ENCODE measurements at places on chromosomes 7 and 10. TPM values are rescaled to one million over a fixed set of nuclear protein-coding genes. Genes with fewer than 3 reads are reported as not detected.

The SBDS gene
- 34.1 TPM for total RNA-seq

The PLCE1 gene
- total RNA-seq, result 0.28 TPM

The FLNC gene
- 0.70 TPM for total RNA-seq

The PNLIPRP1 gene
- not detected for total RNA-seq

DNA sequence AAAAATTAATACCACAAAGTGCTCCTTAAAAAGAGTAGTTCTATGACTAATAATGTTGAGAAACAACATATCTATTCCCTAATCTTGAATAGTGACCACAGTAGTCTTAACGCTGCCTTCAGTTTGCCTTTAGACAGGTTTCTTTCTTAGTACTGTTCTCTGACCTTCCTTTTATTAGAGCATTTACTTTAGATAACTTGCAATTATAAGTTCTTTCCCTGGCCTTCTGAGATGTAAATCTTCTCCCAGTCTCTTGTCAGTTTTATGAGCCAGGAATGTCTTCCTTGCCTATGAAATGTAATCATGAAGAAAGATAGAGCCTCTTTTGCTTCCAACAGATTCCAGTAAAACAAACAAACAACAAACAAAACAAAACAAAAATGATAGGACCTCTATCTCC lies 1119.8 kb upstream of the LRRTM3 start:
- DNase-seq, result no peak

GRCh38 chr10:103859161-103860086 lies 4.0 kb upstream of the SH3PXD2A start:
- DNase-seq, result peak; percentile 63

DNA sequence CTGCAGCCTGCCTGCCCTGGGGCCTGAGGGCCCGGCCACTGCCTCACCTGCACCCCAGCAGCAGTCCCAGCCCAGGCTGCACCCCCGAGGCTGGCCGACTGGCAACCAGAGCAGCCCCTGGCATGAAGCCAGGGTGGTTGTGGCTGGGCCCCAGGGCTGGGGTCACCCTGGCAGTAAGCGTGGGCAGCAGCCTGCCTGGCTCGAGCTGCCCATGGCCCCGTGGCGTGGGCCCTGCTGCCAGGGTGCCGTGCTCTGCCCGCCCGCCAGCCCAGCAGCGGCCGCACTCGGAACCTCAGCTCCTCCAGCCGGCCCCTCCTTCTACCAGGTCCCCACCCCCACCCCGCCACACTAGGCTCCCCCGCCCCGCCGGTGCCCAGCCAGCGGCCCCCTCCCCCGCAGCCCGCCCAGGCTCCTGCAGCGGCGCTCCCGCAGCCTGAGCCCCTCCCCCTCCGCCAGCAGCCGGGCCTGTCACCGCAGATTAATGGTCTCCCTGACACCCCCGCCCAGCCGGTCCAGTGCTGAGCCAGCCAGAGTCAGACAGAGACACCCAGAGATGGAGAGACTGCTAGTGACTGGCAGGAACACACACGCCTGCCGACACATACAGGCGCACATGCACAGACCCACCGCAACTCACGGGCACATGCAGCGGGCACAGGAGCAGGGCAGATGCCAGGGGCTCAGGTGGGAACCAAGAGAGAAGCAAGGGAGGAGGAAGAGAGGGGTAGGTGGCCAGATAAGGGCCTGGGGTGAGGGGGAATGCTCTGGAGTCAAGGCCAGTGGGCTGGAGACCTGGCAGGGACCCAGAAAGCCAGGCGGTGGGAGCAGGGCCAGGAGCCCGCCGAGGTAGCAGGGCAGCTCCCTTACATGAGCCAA lies 22.4 kb downstream of the KCNH2 start:
- peak; percentile 86 for DNase-seq

GRCh38 chr10:84541289-84541637 lies 212.9 kb downstream of the CCSER2 start:
- no peak for DNase-seq

DNA sequence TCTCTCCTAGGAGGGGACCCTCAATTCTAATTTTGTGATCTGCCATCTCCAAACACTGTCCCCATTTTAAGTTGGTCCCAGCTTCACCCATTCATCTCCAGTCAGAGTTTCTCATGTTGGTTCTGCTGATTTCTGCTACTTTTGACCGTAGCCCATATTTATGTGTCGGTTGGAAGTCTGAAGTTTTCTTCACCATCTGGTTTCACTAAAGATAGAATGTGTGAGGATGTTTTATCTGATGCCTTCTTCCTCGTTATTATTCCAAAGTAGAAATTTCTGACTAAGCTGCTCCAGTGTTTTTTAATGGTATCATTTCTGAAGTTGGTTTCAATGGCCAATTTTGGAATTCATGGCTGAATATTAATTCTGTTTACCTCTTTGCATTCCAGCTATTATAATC lies 21.3 kb upstream of the IFIT2 start:
- DNase-seq, result no peak

DNA sequence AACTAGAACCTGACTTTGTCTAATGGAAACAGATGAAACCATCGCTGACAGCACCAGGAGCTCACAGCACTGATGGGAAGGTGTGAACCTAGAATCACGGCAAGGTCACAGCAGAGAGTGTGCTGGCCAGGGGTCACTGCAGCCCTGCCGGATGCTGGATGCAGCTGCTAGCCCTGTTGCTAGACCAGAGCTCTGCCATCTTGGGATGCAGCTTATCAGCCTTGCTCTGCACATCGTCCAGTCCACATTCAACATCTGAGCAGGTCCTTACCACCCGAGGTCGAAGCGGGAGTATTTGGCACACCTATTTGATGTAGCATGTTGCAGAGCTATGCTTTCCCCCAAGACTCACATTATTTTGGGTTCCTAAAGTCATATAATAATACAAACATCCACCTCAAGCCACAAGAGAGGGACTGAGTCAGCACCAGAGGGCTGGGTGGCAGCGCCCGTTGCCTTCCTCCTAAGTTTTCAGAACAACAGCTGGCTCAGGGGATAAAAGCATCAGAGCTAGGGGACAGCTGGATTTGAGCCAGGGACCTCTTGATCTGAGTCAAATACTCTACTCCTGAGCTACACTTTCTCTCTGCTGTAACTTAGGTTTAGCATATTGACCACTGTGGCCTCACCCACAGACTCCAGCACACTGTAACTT lies 135.3 kb downstream of the ZNF467 start:
- DNase-seq, result peak; percentile 13

DNA sequence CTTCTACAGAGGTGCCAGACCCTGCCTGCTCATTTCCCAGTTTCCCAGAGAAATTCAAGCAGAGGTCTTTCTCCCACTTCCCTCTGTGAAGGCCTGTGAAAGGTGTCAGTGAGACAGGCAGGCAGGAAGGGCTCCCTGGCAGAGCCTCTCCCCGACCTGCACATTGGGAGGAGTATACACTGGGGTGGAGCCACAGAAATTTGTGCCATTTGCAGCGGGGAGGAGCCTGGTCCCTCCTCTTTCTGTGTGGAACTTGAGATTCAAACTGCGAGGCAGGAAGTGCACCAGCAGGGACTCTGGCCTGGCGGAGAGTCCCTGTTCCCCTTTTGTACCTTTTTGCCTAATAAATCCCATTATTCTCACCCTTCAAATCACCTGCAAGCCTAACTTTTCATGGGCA lies 54.6 kb upstream of the OPN4 start:
- DNase-seq, result no peak

- DNase-seq, result no peak
Observed at GRCh38 chr7:108724251-108725100, 154.8 kb downstream of the DNAJB9 start.

- DNase-seq, result no peak
Observed at GRCh38 chr10:22479419-22479818, 134.1 kb downstream of the SPAG6 start.

- no peak for DNase-seq
Observed at GRCh38 chr10:79186486-79187120, 117.8 kb downstream of the ZMIZ1 start.

DNA sequence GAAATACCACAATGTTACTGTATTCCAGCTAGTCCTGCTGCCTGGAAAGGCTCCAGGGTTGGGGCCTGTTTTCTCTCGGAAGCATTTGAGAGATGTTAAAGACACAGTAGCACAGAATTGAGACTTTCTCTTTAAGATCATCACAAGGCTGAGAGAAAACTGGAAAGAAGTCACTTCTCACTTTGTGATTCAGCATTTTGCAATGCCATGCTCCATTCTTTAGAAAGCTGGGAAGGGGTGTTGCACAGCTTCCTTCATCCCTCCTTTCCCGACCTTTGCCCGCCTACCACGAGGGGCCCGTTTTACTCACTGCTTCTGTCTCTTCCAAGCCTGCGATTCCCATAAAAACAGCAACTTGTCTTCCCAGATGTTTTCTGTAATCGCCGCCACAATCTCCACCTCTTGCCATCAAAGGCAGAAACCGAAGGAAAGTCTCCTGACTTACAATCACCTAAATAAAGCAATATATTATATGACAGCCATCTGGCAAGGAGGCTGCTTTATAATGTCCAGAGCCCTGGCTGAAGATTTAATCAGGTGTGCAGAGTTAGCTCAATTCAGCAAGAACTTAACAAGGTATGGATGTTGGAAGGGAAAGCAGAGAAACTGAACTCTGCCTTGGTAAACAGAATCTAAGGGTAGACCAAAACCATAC lies 18.9 kb downstream of the NOD1 start:
- no peak for DNase-seq

- no peak for DNase-seq
Observed at GRCh38 chr7:6250364-6250833, 22.0 kb downstream of the CYTH3 start.

- DNase-seq, result no peak
Observed at GRCh38 chr10:82883603-82884002, 1008.6 kb downstream of the NRG3 start.

DNA sequence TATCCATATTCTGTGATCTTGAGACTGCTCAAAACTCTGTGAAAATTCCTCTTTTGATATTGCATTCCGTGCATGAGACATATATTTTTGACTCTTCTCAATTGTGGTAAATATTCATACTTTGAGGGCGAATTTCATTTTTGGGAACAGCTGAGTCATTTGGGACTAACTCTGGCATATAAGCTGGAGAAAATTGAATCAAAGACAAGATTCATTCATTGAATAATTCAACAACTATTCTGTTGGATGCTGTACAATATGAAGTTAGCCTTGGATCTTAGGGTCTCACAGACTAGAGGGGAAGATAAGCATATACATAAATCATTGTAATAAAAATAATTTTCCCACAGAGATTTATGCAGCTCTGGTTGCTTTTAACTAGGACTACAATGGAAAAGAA lies 183.2 kb upstream of the NEBL start:
- no peak for DNase-seq

- DNase-seq, result no peak
Observed at GRCh38 chr7:96200740-96201139, 121.2 kb downstream of the SLC25A13 start.

DNA sequence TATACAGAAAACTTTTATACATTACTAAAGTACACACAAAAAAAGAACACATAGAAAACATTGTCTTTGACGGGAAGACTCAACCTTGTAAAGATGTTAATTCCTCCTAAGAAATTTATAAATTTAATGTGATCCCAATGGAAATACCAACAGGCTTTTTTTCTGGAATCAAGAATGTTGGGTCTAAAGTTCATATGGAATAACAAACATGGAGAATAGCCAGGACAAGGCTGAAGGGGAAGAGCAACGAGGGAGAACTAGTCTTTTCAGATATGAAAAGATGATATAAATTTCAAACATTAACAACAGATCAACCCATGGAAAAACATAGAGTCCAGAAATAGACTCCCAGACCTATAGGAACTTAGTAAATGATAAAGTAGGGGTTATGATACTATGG lies 19.8 kb downstream of the HIPK2 start:
- no peak for DNase-seq

DNA sequence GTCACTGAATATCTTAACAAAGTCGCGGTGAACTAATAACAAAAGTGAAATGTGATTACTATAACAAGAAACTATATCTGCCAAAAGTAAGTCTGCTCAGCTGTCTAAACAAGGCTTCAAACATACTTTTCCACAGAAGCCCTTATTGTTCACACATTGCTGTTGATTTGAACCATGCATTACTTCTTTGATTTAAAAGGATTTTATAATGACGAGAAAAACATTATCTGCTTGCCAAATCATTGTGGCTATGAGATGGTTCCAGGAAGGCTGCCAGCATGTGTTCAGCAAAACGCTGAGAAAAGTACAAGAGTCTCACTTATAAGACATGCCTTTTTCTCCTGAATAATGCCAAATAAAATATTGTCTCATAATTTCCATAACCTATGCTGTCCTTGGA lies 24.4 kb downstream of the RNF133 start:
- DNase-seq, result no peak

Data from liver (tissue), 10 donors.